Esophagus muscularis mucosa (tissue), 4 donors: ENCODE measurements at places on chromosomes 12 and 14.

GRCh38 chr12:116382686-116383530 lies 105.4 kb upstream of the MED13L start:
- no peak for DNase-seq

DNA sequence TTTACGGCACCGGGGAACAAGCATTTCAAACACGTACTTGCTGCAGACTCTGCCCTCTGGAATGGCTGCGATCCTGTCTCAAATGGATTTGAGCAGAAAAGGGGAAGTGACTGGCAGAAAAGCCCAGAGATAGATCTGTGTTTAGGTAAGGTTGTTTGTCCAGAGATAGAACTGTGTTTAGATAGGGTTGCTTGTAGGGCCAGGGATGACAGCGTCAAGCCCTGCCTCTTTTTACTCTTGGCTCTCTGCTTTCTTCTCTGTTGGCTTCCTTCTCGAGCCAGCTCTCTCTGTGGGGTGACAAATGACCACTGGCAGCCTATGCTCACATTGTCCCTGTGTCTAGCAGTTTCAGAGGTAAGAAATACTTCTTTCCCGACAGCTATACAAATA lies 11.4 kb downstream of the DGLUCY start:
- no peak for DNase-seq

DNA sequence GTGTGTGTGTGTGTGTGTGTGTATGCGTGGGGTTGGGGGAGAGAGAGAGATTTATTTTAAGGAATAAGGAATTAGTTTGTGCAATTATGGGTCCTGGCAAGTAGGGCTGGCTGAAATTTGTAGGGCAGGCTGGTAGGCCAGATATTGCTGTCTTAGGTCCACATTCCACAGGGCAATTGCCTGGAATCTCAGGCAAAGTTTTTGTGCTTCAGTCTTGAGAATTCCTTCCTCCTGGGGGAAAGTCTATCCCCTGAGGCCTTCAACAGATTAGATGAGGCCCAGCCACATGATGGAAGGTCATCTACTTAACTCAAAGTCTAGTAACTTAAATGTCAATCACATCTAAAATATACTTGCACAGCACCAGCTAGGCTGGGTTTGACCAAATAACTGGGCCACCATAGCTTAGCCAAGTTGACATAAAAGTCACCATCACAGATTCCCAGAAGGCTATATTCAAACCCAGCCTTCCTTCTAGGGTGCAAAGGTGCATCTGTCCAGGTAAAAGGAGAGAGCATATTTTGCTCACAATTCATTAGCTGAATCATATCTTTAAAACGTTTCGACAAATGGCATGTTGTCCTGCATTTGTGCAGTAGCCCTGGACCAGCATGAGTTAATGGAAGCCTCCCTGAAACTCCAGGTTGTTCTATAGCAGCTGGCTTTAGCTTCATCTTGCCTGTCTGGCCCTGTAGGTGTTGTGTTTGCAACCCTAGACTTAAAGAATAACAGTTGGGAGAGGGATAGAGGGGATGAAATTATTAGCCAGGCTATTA lies 63.1 kb downstream of the C14orf132 start:
- DNase-seq, result no peak

GRCh38 chr12:68559984-68560850 lies 50.5 kb upstream of the RAP1B start:
- DNase-seq, result no peak

GRCh38 chr12:75978677-75979076 lies 52.9 kb downstream of the PHLDA1 start:
- no peak for DNase-seq

DNA sequence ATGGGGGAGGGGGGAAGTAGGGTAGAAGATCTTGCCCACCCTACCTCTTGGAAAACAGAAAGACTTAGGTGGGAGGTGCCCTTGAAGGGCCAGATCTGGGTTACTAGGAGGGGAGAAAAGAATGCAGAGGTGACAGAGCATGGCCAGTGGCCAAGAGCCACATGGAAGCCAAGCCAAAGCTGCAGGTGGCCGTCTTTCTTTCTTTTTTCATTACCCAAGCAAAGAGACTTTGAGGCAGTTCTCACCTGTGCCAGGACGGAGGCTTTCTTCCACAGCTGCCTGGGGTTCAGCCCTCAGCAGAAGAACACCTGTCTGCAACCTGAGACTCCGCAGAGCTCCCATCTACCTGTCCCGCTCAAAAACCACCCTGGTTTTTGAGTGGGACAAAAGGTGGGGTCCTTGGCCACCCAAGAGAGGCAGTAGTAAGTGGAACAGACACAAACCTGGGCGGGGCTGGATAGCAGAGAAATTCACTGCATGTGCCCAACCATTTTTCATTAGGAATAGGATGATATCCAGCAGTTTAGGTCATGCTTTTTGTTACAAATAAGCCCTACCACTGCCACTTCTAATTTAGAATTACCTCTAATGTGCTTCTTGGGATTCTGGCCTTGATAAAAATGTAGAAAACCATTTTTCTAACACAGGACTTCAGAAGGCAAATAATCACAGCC lies 116.5 kb downstream of the DYRK2 start:
- DNase-seq, result no peak

DNA sequence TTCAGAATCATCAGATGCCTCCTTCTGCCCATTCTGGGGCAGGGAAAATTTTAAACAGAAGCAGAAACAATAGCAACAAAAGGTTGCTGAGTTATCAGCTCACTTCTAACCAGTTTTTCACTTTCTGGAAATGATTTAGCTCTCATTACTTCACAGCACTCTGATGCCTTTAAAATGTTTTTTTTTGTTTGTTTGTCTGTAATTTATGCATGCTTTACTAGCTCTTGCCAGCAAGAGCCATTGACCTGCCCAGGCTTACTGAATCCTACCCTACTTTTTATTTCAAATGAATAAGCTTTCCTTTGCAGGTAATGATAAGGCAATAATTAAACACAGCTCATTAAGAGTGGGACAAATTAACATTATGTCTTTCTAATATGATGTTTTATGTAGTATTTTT lies 466.1 kb upstream of the NOVA1 start:
- no peak for DNase-seq

DNA sequence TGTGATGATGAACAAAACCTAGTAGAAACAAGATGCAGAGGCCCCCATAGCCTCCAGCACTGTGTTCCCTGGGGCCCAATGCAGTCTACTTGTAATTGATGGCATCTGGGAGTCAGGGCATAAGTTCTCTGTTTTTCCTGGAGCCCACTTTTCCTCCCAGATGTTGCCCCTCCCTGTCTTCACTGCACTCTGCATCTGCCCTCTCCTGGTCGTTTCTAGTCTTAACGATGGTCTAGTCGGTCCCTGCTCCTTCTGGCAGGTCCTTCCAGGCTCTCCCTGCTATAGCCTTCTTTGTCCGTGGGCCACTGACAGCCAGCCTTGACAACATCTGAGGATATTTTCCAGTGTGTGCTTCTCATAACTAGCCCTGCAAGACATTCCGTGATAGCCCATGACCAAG lies 208.3 kb downstream of the GXYLT1 start:
- no peak for DNase-seq

DNA sequence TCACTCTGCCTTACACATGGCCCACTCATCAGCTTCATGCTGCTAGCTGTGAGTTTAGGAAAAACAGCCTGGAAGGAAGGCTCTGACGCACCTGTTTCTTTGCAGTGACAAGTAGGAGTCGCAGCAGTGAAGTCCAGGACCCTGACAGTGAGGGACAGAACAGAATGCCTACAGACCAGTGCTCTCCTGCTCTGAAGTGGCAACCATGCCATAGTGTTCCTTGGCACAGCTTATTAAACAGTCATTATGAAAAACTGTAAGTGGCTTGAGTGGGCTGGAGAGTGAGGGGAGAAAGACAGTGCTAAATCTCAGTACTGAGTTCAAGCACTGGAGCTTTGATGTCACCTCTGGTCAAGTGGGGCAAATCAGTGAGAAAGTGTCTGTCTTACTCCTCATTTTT lies 61.7 kb downstream of the MYRFL start:
- DNase-seq, result no peak

DNA sequence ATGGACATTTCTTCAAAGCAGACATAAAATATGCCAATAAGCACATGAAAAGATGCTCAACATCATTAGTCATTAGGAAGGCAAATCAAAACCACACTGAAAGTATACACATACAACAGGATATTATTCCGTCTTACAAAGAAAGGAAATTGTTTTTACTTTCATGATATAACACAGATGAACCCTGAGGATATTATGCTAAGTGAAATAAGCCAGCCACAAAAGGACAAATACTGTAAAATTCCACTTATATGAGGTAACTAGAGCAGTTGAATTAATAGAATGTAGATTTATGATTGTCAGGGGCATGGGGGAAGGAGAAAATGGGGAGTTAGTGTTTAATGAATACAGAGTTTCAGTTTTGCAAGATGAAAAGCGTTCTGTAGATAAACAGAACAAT lies 4.2 kb downstream of the ACYP1 start:
- DNase-seq, result no peak

GRCh38 chr14:58947814-58948445 lies 240.5 kb upstream of the DAAM1 start:
- DNase-seq, result no peak

DNA sequence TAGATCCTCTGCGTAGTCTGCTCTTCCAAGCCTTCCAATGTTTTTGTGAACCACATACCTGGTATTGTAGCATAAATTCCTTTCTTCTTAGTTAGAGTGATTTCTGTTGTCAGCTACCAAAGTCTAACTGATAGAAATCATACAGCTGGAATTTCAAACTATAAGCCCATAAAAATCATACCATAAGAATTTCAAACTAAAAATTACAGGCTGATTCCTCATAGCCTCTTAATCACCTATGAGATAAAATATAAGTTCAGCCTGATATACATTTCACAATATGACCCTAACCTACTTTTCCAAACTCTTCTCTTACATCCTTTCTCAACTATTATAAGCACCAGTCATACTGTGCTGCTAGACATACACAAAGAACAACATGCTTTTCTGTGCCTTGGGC lies 64.8 kb downstream of the PTHLH start:
- no peak for DNase-seq

DNA sequence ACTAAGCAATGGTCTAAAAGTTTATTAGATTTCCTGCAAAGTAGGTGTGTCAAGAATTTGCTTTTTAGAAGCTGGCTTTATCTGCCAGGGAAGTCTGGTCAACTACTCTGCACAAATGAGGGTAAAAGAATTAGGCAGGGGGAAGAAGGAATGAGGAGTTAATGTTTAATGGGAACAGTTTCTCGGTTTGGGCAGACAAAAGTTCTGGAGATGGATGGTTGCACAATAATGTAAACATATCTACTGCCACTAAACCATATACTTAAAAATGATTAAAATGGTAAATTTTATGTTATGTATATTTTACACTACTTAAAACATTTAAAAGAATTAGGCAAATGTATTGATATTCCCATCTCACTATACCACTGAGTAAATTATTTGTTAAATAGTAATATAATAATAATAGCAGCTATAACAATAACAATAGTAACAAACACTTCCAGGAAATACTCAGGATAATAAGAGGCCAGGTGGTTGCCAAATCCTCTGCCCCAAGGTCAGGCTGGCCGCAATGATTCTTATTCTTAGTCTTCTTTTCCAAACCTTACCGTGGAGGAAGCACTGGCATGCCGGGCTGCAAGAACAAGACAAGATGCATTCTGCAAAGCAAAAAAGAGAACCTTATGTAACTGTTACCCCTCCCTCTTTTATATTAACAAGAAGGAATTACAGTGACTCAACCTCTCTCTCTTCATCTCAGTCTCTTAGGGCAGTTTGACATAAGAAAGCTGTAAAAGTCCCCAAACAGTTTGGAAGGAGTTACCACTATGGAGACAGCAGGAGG lies 13.9 kb downstream of the CS start:
- no peak for DNase-seq

- DNase-seq, result no peak
Observed at GRCh38 chr12:85058339-85058738, 22.2 kb downstream of the LRRIQ1 start.

DNA sequence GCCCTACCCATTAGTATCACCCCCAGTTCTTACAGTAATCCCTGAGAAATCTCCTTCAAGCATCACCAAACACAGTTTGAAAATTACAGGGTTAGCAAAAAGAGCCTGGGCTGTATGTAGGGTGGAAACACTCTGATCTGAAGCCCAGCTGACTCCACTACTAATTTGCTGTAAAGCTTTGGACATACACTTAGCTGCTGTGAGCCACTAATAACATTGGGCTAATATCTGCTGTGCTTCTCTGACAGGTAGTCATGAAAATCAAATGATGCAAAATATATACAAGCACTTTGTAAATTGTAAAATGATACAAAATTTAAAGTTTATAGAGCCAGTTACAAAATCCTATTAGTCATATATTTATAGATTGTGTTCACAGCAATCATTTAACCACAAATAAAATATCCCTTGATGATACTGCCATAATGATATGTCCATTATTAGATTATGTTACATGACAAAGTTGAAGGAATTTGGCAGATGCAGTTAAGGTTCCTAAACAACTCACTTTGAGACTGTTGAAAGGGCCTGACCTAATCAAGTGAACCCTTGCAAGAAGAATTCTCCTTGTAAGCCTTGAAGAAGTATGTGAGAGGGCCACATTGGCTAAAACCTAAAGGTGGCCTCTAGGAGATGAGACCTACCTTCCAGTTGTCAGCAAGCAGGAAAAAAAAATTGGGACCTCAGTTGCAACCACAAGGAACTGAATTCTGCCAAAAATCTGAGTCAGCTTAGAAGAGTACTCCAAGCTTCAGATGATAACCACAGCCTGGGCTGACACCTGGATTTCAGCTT lies 19.0 kb downstream of the TWF1 start:
- no peak for DNase-seq

- DNase-seq, result no peak
Observed at GRCh38 chr14:58629281-58629680, 8.5 kb upstream of the DACT1 start.

- no peak for DNase-seq
Observed at GRCh38 chr12:79186506-79186905, 321.9 kb downstream of the SYT1 start.

GRCh38 chr14:32090686-32091085 lies 13.6 kb downstream of the ARHGAP5 start:
- DNase-seq, result no peak

- DNase-seq, result no peak
Observed at GRCh38 chr12:76020281-76020680, 11.3 kb downstream of the PHLDA1 start.

DNA sequence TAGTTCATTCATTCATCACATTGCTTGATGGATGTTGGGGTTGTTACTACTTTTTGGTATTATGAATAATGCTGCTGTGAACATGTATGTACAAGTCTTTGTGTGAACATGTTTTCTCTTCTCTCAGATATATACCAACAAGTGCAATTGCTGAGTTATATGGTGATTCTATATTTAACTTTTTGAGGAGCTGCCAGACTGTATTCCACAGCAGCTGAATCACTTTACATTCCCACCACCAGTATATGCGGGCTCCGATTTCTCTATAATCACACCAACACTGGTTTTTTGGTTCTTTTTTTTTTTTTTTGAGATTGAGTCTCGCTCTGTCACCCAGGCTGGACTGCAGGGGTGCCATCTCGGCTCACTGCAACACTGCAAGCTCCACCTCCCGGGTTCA lies 22.2 kb upstream of the PLEKHG6 start:
- DNase-seq, result no peak

DNA sequence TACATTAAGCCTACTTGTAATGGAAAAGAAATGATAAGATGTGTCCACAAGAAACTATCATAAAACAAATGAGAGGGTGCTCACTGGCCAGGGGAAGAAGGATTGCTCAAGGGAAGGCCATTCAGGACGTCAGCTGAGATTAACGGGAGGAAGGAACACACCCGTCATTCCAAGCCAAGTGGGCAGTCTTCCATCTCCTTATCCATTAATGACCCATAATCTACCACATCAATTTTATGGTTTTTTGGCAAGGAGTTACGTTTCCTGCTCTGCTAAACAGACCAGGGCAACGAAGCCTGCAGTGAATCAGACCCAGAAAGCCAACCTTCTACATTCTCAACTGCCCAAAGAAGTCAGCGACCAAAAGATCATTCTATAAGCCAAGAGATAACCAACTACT lies 25.1 kb downstream of the PRKAB1 start:
- no peak for DNase-seq
